ENCODE measurements at places on chromosomes 6 and 20.

- no peak for DNase-seq
Measured at GRCh38 chr6:140073456-140073855, 699.0 kb upstream of the CITED2 start.

DNA sequence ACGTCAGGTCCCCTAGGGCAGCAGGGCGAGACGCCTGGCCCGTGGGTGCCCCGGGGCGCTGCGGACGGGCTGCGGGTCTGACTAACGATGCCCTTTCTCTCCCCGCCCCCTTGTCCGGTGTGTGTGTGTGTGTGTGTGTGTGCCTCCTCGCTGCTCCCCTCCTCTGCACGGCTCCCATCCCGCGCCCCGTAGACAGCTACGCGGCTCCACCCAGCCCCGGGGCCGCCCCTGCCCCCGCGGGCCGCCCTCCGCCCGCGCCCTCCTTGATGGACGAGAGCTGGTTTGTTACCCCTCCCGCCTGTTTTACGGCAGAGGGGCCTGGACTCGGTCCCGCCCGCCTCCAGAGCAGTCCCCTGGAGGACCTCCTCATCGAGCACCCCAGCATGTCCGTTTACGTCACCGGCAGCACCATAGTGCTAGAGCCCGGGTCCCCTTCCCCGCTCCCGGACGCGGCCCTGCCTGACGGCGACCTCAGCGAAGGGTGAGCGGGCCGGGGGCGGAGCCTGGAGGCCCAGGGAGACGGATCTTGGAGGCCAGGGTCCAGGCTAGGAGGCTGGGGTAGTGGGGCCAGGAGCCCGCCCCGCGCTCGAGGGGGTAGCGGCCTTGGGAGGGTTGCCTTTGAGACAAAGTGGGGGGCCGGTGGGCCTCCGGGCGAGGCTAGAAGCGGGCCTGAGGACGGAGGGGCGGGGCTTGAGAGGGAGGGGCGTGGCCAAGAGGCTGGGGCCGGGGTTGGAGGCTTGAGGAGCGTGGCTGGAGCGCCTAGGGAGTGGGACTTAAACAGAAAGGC is 5.1 kb downstream of the TP53INP2 start:
- peak; percentile 62 for DNase-seq

DNA sequence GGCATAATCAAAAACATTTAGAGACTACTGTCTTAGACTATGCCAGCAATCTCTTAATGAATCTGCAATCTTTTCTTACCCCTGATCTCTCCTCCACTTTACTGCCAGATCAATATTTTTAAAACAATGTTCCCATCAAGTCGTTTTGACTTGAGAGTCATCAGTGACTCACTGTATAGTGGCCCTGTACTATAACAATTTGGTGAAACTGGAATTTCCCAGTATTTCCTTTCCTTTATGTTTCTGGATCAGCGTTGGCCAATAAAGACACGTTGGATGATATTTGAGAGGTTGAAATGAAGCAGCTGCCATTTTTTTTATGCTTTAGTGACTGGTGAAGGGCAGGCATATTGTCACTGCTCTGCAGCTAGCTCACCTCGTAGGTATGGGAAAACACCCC is 10.1 kb upstream of the SMIM13 start:
- DNase-seq = no peak

GRCh38 chr6:150687508-150687907 is 87.8 kb downstream of the PLEKHG1 start:
- no peak for DNase-seq

DNA sequence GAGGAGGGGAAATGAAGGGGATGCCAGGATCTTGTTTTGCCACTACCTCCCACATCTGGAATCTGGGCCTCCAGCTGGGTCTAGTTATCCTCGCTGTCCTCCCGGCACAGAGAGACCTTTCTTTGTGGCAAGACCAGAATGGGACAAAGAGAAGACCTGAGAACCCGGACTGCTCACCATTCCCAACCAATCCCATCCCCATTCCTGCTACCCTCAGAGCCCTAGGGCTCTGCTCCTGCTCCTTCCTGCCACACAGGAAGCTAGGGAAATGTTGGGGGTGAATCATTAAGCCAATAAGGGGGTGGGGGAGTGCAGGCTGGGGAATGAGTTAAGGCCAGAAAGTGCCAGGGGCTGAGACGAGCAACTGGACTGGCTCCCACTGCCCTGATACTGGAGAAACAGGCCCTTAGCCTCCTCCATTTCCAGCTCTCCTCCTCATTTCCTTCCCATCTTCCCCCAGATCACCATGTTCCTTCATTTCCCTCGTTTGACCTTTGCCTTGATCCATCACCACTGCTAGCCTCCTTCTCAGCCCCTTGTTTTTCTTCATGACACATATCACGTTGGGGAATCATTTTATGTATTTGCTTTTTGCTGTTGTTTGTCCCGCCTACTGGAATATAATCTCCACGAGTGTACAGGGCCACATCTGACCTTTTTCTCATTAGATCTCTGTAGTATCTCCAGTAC is 4.6 kb upstream of the IER3 start:
- DNase-seq = no peak

GRCh38 chr6:72740135-72740534 is 118.3 kb downstream of the KCNQ5 start:
- no peak for DNase-seq

DNA sequence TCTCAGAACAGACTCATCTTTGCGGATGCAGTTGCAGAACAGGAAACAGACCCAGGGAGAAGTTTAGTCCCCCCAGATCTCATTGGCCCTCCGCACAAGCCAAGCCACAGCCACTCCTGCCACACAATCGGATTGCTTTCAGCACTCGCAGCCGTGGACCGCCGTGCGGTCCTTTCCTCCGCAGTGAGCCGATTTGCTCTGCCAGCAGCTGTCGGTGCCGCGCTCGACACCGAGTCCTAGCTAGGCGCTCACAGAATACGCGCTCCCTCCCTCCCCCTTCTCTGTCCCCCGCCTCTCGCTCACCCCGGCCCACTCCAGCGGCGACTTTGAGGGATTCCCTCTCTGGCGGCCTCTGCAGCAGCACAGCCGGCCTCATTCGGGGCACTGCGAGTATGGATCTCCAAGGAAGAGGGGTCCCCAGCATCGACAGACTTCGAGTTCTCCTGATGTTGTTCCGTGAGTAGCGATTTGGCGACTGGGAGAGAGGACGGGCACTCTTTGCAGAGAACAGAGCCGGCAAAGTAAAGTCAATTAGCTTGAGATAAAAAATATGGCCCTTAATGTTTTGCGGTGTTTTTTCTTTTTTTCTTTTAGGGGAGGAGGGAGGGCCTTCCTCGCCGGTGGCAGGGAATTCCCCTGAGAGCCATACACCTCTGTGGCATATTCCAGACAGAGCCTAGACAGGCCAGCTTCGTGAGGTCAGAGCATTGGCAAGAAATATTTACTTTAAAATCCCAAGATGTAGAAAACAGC is at the start of gene LAMP5:
Gene LAMP5, plus strand, starts transcription at position 130 of the 753 bp plus-strand sequence. Its CDS starts 263 bp downstream, at position 393.
- DNase-seq = peak; percentile 71

DNA sequence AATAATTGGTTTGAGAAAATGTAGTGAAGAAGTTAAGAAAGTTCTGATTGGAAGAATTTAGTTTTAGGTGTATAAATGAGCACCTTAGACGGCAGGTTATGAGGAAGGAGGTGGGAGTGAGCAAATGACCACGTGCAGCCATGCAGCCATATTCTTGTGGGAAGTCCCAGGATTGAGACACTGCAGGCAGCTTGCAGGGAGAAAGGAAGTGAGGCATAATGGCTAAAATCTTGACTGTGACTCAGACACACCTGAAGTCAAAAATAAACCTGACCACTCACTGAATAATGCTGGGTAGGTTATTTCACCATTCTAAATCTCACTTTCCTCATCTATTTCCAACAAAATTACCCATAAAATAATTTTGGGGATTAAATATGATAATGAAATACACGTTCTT is 16.6 kb downstream of the DSE start:
- DNase-seq = no peak

DNA sequence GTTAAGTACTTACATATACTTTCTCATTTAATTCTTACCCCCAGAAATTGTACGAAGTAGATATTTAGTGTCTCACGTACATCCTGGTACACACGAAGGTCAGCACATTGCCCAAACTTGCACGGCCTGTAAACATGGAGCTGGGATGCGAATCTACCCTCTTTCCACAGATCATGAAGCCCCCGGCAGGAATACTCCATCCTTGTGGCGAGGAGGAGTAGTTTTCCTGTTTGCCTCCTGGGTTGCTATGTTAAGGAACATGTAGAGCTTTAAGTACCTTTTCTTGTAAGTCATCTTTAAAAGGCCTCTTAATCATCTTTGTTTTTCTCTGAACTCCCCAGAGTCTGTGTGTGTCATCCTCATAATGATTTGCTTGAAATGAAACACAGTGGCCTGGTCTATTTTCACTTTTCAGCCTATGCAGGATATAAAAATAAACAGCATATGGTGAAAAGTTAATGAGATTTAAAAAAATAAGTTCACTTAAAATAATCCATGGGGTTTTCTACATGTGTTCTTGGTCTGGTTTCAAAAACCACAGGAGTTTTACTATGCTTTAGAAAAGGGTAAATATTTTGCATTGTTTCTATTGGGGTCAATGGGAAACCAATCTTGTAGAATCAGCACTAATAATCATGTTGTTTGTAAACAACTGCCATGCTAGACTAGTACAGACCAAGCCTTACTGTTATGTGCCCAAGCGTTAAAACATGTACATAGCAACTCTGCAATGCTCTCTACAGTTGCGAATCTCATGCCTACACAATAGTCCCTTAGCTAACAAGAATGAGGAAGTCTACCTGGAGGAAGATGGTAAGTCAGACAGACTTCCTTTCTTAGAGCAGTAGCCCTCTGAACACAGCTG is 9.3 kb upstream of the ARID1B start:
- DNase-seq = no peak

DNA sequence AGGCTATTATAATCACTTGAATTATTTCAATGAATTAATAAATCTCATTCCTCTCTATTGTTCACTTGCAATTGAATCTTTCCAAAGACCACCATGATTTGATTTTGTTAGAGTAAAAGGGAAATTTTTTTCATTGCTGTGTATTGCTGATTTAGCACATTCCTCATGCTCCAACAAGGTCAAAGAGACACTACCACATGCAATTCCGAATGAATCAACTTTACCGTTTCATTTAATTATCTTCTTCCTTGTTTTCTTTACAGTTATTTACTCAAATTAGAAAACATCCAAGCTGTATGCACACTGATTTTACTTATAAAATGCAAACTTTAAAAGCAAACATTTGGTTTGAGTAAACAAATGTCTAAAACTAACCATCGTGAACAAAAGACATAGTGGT is 967 bp downstream of the KIAA0408 start:
- no peak for DNase-seq

GRCh38 chr6:136249336-136249735 is 775 bp downstream of the MTFR2 start:
- no peak for DNase-seq

GRCh38 chr20:38315290-38315966 is 11.5 kb downstream of the BPI start:
- no peak for DNase-seq

GRCh38 chr6:159945801-159946392 is 23.0 kb upstream of the IGF2R start:
- no peak for DNase-seq

DNA sequence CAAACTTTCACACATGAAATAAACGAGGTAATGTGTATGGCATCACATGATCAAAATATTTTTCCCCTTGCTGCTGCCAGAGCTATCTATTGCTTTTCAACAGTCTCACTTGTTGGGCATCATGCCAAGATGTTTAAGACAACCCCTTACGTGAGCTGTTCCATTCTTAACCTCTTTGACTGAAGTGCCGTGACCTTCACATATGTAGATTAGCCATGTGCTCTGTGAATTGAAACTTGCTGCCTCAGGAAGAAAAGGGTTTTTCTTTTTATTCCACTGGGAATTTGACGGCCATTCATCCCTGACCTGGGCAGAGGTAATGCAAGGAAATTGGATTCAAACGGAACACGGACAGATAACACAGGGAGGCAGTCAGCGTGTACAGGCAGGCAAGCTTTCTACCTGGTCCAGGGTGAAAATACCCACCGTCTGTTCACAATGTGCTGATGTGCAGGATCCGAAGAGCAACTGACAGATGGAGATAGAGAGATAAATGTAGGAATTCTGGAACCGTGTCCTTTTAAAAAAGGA is 14.2 kb downstream of the ARID1B start:
- peak; percentile 35 for DNase-seq

GRCh38 chr6:133544419-133544818 is 303.3 kb downstream of the EYA4 start:
- no peak for DNase-seq

All from renal cortex interstitium (tissue), 15 donors.